ENCODE measurements at places on chromosomes 13 and 19. TPM values are rescaled to one million over a fixed set of nuclear protein-coding genes. Genes with fewer than 3 reads are reported as not detected.

Gene LILRA2
- total RNA-seq: not detected

Gene CAPN12
- not detected for total RNA-seq

Gene ZNF723
- total RNA-seq: not detected

Gene N4BP2L1
- 2.0 TPM for total RNA-seq

Gene COMP
- 0.11 TPM for total RNA-seq

Gene ADAT3
- total RNA-seq: 3.9 TPM

Gene PLPP2
- total RNA-seq: 2.9 TPM

Gene MISP3
- 0.25 TPM for total RNA-seq

Gene ZSCAN5A
- 5.9 TPM for total RNA-seq

Gene CDADC1
- total RNA-seq: 4.3 TPM

Gene NLRP11
- total RNA-seq: not detected

Gene ATP4B
- not detected for total RNA-seq

Gene DOCK6
- total RNA-seq: 17.0 TPM

Gene TEX26
- total RNA-seq: not detected

Gene ZNF534
- total RNA-seq: not detected

Gene ZNF578
- total RNA-seq: 3.5 TPM

Gene ZNF816
- total RNA-seq: 8.0 TPM

Gene RNF225
- not detected for total RNA-seq

Data from uterine smooth muscle cell (primary cell).